ENCODE measurements at places on chromosomes 3 and 15.

GRCh38 chr3:76324101-76324500 is 538.8 kb upstream of the ZNF717 start:
- no peak overlapping the region for H3K27ac ChIP-seq
- no peaks in the 10 kb centered on the region for H3K27me3 ChIP-seq
- no peak for DNase-seq
- H3K4me3 ChIP-seq, result no peak overlapping the region
- no peaks in the 10 kb centered on the region for H3K36me3 ChIP-seq

- H3K36me3 ChIP-seq, result no peaks in the 10 kb centered on the region
- no peak overlapping the region for H3K27ac ChIP-seq
- H3K4me3 ChIP-seq, result no peak overlapping the region
- no peaks in the 10 kb centered on the region for H3K27me3 ChIP-seq
These were observed 59.2 kb downstream of the EXOG start for GRCh38 chr3:38555149-38555840.

DNA sequence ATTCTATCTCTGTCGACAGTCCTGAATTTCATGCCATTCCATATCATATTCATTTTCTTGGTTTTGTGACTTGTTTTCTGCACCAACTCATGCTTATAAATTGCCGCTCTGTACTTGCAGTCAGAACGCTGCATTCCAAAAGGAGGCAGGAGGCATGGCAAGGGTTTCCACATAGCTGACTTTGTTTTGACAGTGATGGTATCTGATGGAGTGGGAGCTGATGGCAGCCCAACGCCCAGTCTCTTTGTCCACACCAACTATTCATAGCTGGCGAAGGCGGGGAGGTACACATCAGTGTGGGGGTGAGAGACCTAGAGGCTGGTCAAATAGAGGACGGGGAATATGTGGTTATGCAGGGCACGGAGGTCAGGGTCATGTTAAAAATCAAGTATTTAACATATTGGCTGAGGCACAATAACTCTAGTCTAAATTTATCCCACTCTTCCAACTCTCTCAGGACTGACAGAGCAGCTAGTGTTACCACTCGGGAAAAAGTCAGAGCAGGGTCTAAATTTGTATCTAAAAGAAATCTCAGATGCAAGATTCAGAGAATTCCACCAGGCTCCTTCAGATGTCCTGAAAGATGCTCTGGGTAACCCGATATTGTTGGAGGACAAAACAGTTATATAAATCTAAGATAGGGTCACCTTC is 67.8 kb upstream of the ATP13A3 start:
- no peaks in the 10 kb centered on the region for H3K36me3 ChIP-seq
- no peak for DNase-seq
- no peak overlapping the region for H3K4me3 ChIP-seq
- peaks cover 2% of the 10 kb centered on the region for H3K4me1 ChIP-seq
- no peak overlapping the region for H3K27ac ChIP-seq

DNA sequence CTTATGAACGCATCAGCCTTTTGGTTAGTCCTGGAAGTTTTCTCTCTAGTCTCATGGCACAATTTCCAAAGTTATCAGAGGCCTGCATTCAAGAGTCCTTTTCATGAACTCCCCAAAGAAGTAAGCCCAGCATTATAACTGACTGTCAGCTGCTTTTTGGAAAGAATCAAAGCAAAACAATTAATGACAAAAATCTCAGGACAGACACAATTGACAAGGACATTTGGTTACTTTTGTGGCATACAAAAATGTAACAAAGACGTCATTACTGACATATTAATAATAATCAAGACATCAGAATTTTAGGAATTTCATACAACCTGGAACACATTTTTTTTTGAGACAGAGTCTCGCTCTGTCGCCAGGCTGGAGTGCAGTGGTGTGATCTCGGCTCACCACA is 21.2 kb downstream of the KATNBL1 start:
- DNase-seq, result no peak
- no peaks in the 10 kb centered on the region for H3K27me3 ChIP-seq
- no peaks in the 10 kb centered on the region for H3K36me3 ChIP-seq
- no peak overlapping the region for H3K4me3 ChIP-seq

GRCh38 chr15:89495638-89496145 is 691 bp downstream of the RHCG start:
- H3K27me3 ChIP-seq, result peaks cover 4% of the 10 kb centered on the region
- no peaks in the 10 kb centered on the region for H3K4me1 ChIP-seq
- no peak overlapping the region for H3K4me3 ChIP-seq
- DNase-seq, result no peak
- H3K27ac ChIP-seq, result no peak overlapping the region

DNA sequence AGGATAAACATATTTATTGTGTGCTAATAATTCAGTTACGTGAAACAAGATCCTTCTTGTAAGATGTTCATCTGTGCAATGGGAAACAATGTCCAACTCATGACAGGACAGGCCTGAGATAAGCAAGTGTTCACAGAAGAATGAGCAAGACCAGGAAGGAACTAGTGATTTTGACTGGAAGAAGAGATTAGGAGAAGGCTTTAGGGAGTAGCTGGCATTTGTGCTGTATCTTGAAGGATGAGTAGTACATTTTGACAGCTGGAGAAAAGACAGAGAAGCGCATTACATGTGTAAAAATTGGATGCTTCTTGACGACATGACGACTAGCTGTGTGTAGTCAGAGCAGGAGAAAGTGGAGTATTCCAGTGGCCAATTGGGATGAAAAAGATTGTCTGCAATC is 48.4 kb downstream of the GBE1 start:
- no peaks in the 10 kb centered on the region for H3K4me1 ChIP-seq
- no peak overlapping the region for H3K4me3 ChIP-seq
- H3K36me3 ChIP-seq, result no peaks in the 10 kb centered on the region

GRCh38 chr3:72380711-72381493 is 467.3 kb downstream of the SHQ1 start:
- no peak overlapping the region for H3K27ac ChIP-seq
- H3K36me3 ChIP-seq, result peaks cover 4% of the 10 kb centered on the region
- peaks cover 5% of the 10 kb centered on the region for H3K4me1 ChIP-seq
- no peak overlapping the region for H3K4me3 ChIP-seq

DNA sequence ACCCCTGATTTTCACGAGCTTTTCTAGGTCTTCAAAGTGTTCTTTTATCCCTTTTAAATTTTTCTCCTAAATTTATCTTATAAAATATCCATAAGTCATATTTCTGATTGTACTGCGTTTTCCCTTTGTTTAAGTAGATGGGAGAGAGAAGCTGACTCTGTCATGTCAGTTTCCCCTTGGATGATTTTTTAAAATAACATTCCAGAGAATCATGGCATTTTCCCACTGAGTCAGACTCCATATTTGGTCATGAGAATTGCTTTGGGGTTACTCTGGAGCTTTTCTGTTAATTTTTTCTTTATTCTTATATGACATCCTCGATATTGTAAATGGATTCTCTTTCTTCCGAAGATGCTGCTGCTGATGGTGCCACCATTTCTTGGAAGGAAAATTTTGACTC is 28.6 kb upstream of the UMPS start:
- H3K36me3 ChIP-seq, result no peaks in the 10 kb centered on the region
- H3K27me3 ChIP-seq, result no peaks in the 10 kb centered on the region
- no peaks in the 10 kb centered on the region for H3K4me1 ChIP-seq
- no peak overlapping the region for H3K27ac ChIP-seq
- no peak for DNase-seq
- H3K4me3 ChIP-seq, result no peak overlapping the region

DNA sequence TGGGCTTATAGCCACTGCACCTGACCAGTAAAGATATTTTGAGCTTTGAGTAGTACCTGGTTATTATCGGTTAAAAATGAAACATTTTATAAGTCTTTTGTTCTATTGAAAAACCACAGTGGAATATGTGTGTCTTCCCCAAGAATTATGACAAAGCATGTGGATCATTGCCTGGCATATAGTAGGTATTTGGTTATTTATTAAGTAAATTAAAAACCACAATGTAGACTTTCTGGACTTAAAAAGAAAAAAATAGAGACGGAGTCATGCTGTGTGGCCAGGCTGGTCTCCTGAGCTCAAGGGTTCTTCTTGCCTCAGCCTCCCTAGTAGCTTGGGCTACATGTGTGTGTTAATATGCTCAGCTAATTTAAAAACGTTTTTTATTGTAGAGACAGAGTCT is 43.5 kb downstream of the UBE2E2 start:
- no peak overlapping the region for H3K27ac ChIP-seq
- H3K4me1 ChIP-seq, result no peaks in the 10 kb centered on the region
- H3K36me3 ChIP-seq, result no peaks in the 10 kb centered on the region
- H3K27me3 ChIP-seq, result no peaks in the 10 kb centered on the region
- H3K4me3 ChIP-seq, result no peak overlapping the region

DNA sequence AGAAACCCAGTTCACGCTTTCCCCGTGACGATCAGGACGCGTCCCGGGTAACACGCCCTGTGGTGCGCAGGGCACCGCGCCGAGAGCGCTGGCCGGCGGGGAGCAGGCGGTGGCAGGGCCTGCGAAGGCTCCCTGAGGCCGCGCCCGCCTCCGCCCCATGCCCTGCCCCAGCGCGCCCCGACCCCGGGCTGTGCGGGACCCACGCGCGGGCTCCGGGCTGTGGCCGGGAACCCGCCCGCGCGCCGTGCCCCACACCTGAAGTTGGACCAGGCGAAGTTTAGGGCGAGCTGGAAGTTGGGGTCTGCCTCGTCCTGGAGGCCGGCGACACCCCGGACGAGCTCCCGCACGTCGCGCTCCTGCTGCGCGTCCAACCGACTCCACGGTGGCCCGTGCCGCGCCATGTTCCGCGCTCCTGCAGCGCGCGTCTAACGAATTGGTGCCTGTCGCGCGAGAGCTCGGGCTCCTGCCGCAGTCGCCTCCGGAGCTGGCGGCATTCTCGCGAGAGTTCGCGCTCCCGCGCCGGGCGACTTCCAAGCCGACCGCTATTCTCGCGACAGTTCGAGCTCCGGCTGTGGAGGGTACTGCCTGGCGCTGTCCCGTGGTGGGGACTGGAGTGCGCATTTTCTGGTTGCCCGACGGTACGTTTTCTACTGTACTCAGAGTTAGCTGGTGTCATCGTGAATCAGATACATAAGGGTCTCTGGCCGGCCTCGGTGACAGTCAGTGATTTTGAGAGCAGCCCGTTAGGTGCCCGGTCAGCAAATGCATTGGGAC is at the start of gene TUBGCP5:
Gene TUBGCP5 (minus strand): TSS at position 427 of the 774 bp plus-strand sequence. CDS start 26 bp downstream, at position 401.
- no peaks in the 10 kb centered on the region for H3K4me1 ChIP-seq
- no peaks in the 10 kb centered on the region for H3K36me3 ChIP-seq
- peak; percentile 99 for DNase-seq

DNA sequence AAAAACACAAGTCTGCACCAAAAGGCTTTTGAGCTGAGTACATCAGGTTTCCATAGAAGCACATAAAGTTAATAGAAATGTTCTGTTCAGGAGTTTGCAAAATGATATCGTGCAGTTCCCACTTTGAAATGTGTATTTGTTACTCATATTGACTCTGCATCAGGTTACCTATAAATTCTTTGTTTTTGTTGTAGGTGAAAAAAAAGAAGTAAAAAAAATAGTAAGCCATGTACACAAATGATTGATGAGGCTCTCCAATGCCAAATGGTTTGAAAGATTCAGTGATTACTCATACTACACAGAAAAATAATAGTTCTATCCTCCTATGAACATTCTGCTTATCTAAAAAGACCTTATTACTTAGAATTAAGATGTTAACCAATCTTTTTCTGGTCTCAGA is 287.3 kb upstream of the MME start:
- H3K4me3 ChIP-seq, result no peak overlapping the region
- H3K36me3 ChIP-seq, result no peaks in the 10 kb centered on the region
- no peak overlapping the region for H3K27ac ChIP-seq
- H3K27me3 ChIP-seq, result no peaks in the 10 kb centered on the region
